SHP77 (cell line): ENCODE measurements at places on chromosomes 1 and 21.
A peak's percentile ranks its signal among the peaks of the same experiment; 100 is the strongest.

DNA sequence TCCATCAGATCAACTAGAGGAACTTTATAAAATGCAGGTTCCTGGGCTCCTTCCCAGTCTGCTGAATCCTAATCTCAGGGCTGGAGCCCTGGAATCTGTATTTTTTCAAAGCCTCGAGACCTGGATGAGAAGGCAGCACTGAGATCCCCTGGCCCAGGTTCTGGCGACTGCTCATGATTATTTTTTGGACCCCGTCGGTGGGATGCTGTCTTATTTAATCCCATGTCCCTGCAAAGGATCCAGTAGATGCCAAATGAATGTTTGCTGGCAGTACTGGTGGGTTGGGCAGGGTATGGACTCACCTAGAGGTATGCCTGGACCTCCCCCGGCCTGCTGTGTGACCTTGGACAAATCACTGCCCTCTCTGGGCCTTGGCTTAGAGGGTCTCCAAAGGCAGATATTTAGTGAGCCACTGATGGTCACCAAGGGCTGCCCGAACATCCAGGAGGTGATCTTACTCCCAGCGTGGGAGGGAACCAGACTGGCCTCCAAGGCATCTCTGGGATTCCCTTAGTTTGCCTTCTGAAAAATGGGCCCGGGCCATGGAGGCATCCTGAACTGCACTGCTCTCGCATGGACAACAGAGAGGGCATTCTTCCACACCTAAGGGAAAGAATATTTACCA is 91.6 kb upstream of the RUNX3 start:
- no peak for DNase-seq

DNA sequence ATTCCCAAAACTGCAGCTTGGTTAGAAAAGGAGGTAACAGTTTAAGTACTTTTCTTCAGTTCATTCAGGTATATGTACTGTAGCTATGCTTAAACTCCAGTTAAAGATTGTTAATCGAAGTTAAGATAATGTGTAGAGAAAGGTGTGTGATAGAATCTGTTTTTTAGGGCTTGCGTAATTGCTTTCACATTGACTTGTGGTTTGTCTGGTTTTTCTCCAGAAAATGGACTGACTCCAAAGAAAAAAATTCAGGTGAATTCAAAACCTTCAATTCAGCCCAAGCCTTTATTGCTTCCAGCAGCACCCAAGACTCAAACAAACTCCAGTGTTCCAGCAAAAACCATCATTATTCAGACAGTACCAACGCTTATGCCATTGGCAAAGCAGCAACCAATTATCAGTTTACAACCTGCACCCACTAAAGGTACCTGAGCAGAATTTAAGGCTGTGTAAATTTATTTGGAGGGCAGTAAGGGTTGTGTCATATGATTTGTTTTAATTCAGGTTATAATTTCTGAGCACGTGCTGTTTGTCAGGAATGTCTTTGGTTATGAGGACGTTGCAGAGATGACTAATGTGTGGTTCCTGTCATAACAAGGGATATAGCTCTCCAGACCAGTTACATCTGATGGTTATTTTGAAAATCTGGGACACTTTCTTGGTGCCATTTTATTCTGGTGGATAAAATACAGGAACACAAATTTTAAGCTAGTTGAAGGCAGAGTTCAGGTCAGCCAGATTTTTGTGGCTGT is 26.0 kb downstream of the ATF6 start:
- DNase-seq, result no peak

DNA sequence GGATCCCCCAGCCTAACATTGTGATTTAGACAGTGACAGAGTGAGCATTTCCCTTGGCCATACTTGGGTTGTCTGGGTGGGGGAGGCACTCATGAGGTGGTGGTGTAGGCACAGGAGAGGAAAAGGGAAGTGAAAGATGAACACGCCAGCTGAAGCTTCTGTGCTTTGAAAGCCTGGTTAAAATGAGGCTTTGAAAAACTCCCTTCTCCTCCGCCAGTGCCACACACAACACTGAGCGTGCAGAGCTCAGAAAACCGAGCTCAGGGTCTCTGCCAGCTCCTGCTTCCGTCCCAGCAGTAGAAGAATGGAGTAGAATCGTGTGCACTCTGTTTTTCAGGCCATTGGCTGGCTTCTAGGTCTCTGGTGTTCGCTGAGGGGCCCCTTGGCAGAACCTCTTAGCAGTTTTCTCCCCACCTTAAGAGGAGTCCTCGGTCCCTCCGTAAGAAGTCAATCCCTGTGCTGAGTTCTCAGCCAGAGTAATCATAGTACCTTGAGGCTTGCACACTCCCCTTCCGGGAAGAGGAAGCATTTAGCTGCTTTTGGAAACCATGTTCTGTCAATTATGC is 12.9 kb downstream of the PLEKHM2 start:
- DNase-seq, result no peak

GRCh38 chr1:223177681-223178080 is 34.6 kb upstream of the TLR5 start:
- no peak for DNase-seq

- no peak for DNase-seq
These were observed 26.7 kb upstream of the ZBTB8B start for GRCh38 chr1:32438136-32438535.

DNA sequence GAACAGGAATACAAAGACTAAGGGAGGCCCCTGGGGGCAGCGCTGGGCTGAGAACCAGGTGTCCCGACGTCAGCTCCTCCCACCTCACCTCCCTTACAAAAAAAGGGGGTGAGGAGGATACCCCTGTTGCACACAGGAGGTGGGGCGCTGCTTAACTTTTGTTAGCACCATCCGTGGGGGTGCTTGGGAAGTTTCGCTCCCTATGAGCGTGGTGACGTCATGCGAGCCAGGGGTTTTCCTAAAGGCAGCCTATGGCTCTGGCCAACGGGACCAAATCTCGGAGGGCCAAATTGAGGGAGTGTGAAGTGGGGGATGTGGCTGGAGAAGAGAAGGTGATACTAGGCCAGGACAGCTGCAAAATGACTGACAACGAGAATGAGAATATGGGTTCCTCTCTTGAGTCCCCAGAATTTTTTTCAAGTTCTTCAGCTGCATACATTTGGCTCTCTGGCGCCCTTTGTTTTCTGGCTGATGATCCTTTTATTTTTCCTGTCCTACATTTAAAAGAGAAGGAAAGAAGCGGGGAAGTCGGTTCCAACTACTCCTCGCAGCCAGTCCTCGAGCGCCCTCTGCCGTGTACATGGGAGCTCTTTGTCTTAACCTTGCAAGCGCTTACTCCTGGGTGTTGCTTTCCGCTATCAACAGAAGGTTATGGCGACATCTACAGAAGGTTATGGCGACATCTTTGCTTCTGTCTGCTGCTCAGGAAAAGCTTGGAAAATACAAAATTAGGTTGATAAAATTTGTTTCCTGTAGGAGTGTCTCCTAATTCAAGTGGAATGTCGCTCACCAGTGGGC is 48.0 kb upstream of the ZC3H11B start:
- DNase-seq, result peak; percentile 56

DNA sequence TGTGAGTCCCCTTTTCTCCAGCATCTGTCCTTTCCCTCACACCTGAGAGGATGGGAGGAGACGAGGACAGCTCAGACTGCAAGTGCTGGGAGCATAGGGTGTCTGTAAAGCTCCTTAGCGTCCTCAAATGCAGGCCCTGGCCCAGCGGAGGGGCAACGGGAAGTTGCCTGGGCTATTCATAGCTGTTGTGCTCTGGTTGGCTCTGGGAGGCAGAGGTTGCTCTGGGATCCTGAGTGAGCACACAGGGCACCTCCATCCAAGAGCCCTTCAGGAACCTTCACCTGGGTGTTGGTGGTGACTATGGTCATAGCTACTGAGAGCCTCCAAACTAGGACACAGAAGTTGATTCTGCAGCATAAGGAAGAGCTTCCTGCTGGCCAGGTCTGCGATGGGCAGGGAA is 2.6 kb downstream of the PADI1 start:
- DNase-seq, result no peak

GRCh38 chr21:20968391-20968790 is 29.8 kb upstream of the NCAM2 start:
- no peak for DNase-seq

DNA sequence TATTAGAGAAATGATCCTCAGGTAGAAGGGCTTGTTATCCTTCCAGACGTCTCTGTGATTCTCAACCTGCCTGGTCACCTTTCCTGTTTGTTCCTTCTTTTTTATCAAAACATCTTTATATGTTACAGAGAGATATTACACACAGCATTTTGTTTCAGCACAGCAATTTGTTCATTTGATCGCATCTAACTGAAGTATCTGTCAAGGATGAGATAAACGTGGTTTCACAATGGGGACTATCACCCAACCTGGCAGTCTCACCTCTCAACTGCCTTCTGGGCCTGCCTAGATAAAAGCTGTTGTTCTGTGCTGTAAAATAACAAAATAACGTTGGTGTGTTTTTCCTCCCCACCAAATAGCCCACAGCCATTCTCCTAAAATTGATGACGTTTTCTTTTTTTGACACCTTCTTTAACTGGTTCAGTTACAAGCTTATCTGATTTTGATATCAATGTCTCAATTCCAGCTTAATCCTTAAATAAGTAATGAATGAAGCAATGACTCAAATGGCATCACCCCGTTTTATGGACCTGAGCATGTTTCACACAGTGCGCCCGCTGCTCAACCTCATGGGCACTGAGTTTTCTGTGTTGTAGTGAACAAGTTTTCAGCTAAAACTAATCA is 367.9 kb upstream of the RUNX1 start:
- DNase-seq, result no peak

DNA sequence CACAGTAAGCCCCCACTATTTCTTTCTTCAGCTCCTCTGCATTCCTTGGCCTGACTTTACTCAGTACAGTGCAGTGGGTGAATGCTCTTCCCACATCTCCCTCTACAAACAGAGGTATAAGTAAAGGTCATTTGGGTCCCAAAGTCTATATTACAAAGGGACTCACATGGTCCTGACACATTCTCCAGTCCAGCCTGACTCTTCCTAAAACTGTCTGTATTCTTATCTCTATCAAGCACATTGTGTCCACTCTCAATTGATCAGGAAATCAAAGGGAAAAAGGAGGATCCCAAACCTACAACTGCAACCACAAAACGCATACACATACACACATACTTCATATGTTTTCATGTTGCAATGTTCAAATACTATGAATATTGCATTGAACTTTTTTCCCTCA is 49.4 kb downstream of the FRRS1 start:
- no peak for DNase-seq
